Left cardiac atrium (tissue), 4 donors: ENCODE measurements at places on chromosomes 7 and 10. TPM values are rescaled to one million over a fixed set of nuclear protein-coding genes. Genes with fewer than 3 reads are reported as not detected.

GRCh38 chr10:84991301-84991700 is 662.9 kb downstream of the CCSER2 start:
- no peak for DNase-seq

The ADAMTS14 gene
- 0.81 TPM for total RNA-seq

The TMEM270 gene
- not detected for total RNA-seq

- DNase-seq = no peak
Measured at GRCh38 chr10:62199584-62199983, 69.1 kb downstream of the RTKN2 start.

GRCh38 chr10:77756319-77757232 is 119.0 kb upstream of the KCNMA1 start:
- DNase-seq = no peak
